ENCODE measurements at places on chromosomes 4 and X. TPM values are rescaled to one million over a fixed set of nuclear protein-coding genes. Genes with fewer than 3 reads are reported as not detected.

GRCh38 chr4:99683895-99684294 lies 26.3 kb upstream of the C4orf54 start:
- H3K27ac ChIP-seq, result no peak overlapping the region
- H3K4me1 ChIP-seq, result no peaks in the 10 kb centered on the region
- H3K4me3 ChIP-seq, result no peak overlapping the region
- H3K36me3 ChIP-seq, result no peaks in the 10 kb centered on the region
- H3K27me3 ChIP-seq, result no peaks in the 10 kb centered on the region

DNA sequence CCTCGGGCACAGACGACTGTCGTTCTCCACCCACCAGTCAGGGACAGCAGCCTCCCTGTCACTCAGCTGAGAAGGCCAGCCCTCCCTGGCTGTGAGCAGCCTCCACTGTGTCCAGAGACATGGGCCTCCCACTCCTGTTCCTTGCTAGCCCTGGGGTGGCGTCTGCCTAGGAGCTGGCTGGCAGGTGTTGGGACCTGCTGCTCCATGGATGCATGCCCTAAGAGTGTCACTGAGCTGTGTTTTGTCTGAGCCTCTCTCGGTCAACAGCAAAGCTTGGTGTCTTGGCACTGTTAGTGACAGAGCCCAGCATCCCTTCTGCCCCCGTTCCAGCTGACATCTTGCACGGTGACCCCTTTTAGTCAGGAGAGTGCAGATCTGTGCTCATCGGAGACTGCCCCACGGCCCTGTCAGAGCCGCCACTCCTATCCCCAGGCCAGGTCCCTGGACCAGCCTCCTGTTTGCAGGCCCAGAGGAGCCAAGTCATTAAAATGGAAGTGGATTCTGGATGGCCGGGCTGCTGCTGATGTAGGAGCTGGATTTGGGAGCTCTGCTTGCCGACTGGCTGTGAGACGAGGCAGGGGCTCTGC lies 7.9 kb upstream of the MSANTD1 start:
- no peak for DNase-seq
- H3K4me1 ChIP-seq, result no peaks in the 10 kb centered on the region
- no peak overlapping the region for H3K4me3 ChIP-seq

GRCh38 chr4:38837849-38838248 lies 18.8 kb downstream of the TLR6 start:
- H3K4me1 ChIP-seq, result peaks cover 13% of the 10 kb centered on the region
- no peaks in the 10 kb centered on the region for H3K27me3 ChIP-seq
- no peak overlapping the region for H3K4me3 ChIP-seq

Gene LRRC66
- 0.78 TPM for total RNA-seq

Gene RAP2C
- 56.0 TPM for total RNA-seq

Gene SLC16A2
- total RNA-seq, result not detected

Gene FGFRL1
- 28.5 TPM for total RNA-seq

Gene CT45A3
- total RNA-seq, result not detected

Gene DCTD
- total RNA-seq, result 66.0 TPM

Measured in B cell (primary cell).